SW480 (cell line): ENCODE measurements at places on chromosomes 2 and 18.

GRCh38 chr18:47601581-47602272, 328.7 kb downstream of the SMAD2 start:
- DNase-seq, result no peak

DNA sequence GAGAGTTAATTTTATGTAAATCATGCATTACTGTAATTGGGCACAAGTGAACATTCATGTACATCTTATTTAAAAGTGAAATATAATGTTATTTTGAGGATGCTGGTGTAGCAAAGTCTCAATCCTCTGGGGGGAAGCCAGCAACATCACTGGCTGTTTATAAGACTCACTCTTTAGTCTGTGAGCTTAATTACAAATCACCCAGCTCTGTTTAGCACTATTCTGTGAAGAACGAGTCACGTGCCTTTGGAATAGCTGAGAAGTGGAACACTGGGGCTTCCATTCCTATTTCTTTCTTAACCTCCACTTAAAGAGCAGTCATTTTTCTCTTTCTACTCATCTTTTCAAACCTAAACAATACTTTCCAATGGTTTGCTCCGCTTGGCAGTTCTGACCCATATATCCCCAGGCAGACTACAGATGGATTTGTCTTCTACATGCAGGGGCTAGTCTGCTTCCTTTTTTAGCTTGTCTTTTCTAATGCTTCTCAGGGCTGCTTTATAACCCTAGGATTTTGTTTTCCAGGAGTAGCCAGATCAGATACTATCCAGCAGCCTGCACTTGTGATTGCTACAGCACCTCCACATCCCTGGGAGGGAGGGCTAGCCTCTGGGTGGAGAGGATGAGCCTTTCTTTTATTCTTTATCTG, 95.3 kb upstream of the CAVIN2 start:
- DNase-seq, result no peak

- no peak for DNase-seq
Observed at GRCh38 chr2:25829828-25830227, 48.5 kb downstream of the ASXL2 start.

DNA sequence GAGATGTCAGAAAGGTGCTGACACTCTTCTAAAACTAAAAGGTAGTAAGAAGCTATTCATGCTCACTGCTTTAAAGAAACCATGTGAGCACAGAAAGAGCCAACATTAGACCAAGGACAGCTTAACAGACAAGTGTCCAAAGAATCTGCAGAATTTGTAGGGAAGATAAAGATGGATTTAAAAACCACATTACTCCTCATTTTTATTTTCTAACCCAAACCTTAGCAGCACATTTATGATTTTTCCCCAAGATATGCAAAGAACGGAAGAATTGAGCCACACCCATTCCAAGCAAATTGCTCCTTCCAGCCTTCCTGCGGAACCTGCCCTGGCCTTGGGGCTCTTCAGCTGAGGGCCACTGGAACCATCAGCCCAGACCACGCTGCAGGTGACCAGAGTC, 26.9 kb downstream of the MBP start:
- no peak for DNase-seq

- no peak for DNase-seq
Observed at GRCh38 chr2:165587335-165587938, 117.9 kb downstream of the CSRNP3 start.
